Left ventricle myocardium inferior (tissue), 1 donor: ENCODE measurements at places on chromosomes 5 and 9.

DNA sequence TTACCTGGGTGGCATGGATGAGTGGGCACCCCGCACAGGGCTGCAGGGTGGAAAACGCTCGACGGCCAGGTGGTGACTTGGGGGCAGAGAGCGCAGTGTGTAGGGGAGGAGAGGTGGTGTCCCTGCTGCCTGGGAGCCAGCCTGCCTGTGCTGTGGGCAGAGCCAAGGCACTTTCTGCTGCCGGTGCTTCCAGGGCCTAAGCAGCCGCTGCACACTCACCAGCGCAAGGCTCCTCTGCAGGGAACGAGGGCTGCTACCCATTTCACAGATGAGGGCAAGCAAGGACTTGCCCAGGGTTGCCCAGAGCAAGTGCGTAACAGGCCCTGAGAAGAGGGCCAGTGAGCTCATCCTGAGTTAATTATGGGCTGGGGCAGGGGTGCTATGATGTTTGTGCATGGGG is 62.5 kb downstream of the CRB2 start:
- no peak for DNase-seq

- DNase-seq: no peak
Observed at GRCh38 chr9:3214741-3215140, 311.1 kb downstream of the RFX3 start.

DNA sequence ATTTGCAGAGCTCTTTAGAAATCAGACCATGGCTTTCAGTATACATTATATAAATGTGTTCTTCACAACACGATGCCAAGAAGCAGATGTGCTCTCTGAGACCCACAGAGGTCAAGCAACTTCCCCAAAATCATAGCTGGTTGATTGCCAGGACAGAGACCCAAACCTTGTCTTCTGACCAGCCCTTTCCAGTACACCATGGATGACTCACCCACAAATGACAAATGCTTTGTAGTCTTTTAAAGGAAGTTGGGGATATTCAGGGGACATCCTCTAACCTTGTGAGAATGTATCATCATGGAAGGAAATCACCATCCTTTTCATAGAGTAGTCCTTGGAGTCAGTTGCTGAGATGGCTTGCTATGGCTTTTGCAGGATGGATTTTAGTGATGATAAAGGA is 30.1 kb downstream of the ZNF462 start:
- no peak for DNase-seq

DNA sequence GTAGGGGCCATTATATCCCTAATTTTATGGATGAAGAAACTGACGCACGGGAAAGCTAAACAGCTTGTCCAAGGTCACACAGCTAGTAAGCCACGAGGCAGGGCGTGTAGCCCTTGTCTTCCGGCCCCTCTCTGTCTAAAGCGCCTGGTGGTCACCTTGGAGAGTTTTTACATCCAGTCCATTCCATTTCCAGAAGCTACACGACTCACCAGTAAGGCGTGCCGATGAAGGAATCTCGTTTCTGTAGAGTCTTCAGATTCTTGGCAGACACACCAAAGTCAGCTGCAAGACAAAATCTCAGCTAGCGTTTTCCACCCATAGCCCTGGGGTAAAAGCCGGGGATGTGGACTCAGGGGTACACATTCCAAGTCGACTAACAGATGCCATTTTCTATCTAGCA is 80.5 kb downstream of the STK10 start:
- no peak for DNase-seq

- DNase-seq: no peak
Observed at GRCh38 chr9:125681086-125681622, 25.9 kb downstream of the MAPKAP1 start.

GRCh38 chr5:78519198-78519941 is 129.2 kb downstream of the LHFPL2 start:
- no peak for DNase-seq

GRCh38 chr5:178312880-178313282 is 80.3 kb upstream of the PHYKPL start:
- no peak for DNase-seq

DNA sequence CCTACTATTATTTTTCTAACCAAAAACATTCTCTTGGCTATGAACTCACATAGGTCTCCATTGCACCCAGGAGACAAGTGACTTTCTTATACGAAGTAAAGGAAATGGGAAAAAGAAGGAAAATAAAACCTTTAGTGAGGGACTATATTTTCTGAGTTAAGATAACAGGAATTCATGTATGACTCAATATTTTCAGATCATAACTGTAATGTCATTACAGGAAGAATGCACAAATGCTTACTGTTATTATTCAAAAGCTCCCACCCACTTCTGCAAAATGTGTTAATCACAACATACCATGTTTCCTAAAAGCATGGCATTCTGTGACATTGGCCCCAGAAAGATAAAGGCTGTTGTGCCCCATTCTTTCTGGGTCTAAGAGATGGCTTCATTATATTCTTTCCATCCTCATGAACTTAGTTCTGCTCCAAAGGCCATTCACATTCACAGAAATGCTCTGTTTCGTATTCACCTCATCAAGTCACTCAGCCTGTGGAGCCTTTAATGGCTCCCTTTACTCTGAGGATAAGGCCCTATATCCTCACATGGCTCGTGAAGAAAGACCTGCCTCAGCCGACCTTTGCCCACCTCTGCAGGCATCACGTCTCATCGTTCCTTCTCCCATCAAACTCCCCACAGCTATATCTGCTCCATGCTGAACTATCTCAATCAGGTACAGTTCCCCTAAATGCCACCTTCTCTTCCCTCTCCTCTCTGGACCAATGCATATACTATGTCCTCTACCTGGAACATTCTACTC is 77.0 kb downstream of the ABCA1 start:
- no peak for DNase-seq

DNA sequence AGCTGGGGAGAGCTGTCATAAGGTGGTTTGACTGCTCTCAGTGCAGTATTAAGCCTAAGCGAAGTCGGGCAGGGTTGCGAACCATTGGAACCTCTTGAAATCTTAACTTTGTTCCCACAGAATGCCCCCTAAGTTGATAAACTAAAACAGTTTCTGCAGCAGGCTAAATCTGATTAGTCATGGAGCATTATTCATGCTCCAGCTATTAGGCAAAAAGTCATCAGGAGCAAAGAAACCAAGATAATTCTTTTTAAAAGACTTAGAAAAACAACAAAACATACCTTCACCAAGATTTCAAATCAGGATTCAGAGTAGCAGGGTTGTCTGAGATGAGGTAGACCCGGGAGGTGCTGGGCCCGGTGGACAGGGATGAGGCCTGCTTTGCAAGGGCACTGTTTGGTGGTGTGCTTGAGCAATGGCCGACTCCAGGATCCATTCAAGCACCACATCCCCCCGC is 69.9 kb upstream of the PLPP1 start:
- DNase-seq: no peak

DNA sequence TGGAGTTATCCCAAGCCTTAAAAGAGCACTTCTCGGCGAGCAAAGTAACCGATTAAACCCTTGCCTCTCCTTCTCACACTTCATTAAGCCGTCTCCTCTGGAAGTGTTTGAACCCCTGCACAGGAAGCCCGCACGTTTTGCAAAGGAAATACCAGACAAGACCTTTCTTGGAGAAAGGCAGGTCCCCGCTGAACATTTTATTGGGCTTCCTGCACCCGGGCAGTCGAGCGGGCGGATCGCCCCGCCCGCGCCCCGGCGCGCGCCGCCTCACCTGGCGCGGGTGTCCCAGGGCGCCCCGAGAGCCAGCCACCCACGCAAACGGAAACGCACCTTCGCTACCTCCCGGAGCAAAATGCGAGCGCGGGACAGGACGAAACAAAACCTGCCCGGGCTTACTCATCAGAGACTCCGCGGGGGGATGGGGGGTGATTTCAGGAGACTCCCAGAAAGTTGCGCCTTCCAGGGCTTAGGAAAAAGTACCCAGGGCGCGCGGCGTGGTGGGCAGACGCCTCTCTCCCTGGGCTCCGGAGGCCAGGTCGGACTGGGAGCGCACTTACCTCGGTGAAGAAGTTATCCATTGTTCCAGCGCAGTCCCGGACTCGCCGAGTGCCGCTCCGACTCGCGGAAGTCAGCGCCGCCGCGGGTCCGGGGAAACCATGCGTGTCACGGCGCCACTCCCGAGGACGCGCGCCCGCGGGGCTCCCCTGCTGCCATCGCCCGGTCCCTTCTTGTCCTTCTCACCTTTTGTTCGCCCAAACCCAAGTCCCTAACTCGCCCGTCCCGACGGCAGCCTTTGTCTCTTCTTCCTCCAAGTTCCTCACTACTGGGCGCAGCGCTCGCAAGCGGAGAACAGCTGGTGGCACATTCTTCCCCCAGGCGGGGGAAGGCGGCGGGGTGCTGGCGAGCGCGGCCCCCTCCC is 598 bp downstream of the MYO10 start:
- no peak for DNase-seq

GRCh38 chr5:105288946-105289345 is 1726.4 kb upstream of the NUDT12 start:
- no peak for DNase-seq
